ENCODE measurements at places on chromosomes 2 and 18. TPM values are rescaled to one million over a fixed set of nuclear protein-coding genes. Genes with fewer than 3 reads are reported as not detected.
A peak's percentile ranks its signal among the peaks of the same experiment; 100 is the strongest.

Gene ALPG
- total RNA-seq, result not detected

Gene TBC1D8
- 8.3 TPM for total RNA-seq

- no peak for DNase-seq
Observed at GRCh38 chr2:29817801-29818680, 103.3 kb downstream of the ALK start.

Gene RAB6C
- total RNA-seq, result not detected

Gene CDCA7
- total RNA-seq, result 46.0 TPM

DNA sequence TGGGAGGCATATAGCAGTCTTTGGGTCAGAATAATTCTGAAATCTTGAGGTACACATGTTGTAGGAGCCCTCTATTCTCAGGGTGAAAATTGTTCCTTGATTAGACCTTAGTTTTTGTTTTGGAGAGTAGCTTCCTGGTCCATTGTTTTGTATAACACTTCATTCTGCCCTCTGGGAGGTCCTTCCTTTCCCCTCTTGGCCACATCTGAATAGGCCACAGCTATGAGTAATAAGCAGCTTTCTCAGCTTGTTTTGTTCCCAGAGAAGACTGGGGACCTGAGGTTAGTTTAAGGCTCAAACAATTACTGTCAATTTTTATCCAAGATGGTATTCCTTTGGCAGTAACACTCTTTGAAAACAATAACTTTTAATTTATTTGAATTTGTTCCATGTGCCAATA, 72.6 kb upstream of the NOL4 start:
- DNase-seq, result no peak

GRCh38 chr2:39728941-39729351, 50.1 kb downstream of the THUMPD2 start:
- no peak for DNase-seq

DNA sequence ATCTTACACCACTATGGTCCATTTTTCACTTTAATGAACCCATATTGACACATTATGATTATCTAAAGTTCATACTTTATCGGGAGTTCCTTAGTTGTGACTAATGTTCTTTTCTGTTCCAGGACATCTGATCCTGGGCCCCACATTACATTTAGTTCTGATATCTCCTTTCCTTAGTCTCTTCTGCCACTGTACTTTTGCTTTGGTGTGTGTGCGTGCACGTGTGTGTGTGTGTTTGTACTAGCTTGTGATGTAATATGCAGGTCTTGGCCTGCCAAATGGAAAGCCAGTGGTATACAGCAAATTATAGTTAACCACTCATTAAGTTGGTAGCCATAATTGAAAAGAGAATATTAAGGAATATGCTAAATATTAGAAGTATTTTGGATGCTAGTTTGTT, 88.0 kb downstream of the CDC42EP3 start:
- peak; percentile 57 for DNase-seq

GRCh38 chr2:42835577-42836371, 43.4 kb upstream of the HAAO start:
- peak; percentile 91 for DNase-seq

GRCh38 chr2:28507796-28508764, 12.2 kb downstream of the PLB1 start:
- DNase-seq, result peak; percentile 89

Measured in foreskin keratinocyte (primary cell).